ENCODE measurements at places on chromosomes 1 and 21.

DNA sequence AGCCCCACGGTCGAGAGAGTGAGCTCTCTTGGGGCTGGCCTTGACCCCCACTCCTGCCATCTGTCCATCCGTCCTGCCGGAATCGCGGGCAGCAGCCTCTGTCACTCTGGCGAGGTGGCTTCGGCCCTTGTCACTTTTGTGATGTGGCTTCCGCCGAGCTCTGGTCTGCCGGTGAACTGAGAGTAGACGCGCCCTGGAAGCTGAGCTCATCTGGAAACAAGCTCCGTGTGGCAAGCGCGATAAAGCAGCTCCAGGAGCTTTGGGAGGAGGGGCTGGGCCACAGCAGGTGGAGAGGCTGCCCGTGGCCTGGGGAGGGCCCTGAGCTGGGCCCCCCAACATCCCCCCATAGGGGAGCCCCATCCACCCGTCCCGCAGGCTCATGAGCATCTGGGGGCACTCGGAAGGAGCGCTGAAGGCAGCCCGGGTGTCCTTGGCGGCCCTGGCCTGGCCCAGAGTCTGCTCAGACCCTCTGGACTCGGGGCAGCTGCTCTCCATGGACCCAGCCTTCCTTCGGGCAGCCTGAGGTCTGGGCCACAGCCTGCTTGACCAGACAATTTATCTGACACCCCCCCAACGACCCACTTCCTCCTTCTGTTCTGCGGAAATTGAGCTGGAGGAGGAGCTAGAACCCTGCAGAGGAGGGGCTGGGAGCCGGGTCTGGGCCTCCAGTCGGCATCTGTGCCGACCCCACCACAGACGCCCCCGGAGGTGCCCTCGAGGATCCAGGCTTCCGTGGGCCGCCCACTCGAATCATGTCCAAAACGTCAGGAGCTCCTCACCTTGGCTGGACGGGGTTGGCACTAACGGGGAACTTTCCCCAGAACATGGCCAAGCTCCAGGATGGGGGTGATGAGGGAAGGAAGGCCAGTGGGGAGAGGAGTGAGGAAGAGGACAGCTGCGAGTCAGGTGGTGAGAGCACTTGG, 59.1 kb downstream of the SLC19A1 start:
- peak; percentile 46 for DNase-seq

GRCh38 chr1:25484096-25484495, 53.4 kb downstream of the MACO1 start:
- no peak for DNase-seq

DNA sequence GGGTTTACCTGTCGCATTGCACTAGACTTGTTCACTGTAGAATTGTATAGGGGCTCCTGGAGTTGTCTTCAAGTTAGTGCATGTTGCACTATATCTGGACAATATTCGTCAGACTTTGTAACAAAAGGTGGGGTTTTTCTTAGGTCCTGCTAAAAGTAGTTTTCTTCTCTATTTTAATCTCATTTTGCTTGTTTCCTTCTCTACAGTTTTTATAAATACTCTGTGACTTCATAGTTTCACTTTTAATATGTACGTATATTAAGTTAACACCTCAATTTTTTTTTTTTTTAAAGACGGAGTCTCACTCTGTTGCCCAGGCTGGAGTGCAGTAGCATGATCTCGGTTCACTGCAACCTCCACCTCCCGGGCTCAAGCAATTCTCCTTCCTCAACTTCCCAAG, 26.5 kb upstream of the MRPS6 start:
- DNase-seq: peak; percentile 15

GRCh38 chr1:1211541-1212441, 2.2 kb downstream of the TNFRSF4 start:
- DNase-seq: no peak

DNA sequence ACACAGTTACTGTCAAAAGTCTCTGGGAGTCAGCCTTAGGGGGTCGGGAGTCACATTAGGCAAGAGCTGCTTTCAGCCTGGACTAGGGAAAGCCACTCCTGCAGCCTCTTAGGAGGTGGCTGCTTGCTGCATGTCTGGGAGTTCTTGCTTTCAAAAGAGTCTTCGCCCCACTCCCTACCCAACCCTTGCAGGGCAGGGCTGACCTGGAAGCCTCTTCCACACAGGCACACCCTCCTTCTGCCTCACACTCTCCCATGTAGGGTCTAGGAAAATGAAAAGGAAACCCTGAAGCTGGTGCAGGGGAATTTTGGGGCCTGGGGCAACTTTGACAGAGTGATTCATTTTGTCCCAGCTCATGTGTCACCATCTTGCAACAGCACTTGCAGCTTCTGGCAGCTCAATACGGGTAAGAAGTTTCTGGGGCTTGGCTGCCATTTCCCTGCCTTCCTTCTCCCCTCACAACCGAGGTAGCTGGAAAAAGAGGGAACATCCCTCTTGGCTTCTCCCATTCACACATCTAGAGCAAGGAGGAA, 37.3 kb downstream of the KCND3 start:
- no peak for DNase-seq

Measured in CD4-positive, alpha-beta T cell treated with Interleukin-17A for 1 hour (primary cell).